ENCODE measurements at places on chromosomes 12 and 14. TPM values are rescaled to one million over a fixed set of nuclear protein-coding genes. Genes with fewer than 3 reads are reported as not detected.

The KLRF1 gene
- not detected for total RNA-seq

- no peak for DNase-seq
Measured at GRCh38 chr14:89851106-89851505, 103.4 kb downstream of the EFCAB11 start.

The SSPN gene
- not detected for total RNA-seq

GRCh38 chr14:49134940-49135339 is 451.2 kb downstream of the RPS29 start:
- DNase-seq, result no peak

DNA sequence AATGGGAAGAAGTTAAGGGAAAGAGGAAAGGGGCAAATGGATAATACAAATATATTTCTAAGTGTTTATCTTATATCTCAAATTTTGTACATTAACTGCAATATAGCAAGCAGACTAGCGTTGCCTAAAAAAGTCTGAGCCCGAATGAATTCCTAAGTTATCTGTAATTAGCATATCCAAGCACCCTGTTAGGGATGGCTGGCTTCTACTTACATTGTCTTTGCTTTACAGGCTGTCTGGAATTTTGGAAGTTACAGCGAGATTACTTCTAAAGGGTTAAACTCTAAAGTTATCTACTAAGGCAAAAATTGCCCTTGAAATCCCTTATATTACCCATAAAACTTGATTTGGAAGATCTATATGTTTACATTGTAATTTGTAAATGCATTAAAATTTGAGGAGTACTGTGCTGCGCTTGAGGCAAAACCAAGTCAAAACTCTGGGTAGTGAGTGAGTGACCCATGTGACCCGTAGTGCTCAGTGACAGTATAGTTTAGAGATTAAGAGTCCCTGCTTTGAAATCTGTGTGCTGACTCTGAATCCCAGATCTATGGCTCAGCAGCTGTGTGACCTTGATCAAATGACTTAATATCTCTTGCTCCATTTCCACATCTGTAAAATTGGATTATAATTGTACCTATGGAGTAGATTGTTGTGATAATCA is 17.3 kb upstream of the LIN7A start:
- no peak for DNase-seq

DNA sequence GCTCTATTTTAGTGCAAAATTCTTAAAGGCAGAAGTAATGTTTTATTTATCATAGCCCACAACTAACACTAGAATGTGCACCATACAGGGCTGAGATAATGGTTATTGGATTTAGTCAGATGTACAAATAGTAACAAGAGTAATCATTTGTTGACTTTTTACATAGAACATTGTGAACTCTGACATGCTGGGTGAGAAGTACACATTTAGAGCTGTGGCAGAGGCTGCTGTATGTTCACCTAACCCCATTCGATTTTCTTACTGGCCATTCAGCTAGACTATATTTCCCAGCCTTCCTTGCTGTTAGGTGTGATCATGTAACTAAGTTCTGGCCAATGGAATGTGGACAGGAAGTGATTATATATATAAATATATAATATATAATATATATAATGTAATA is 89.1 kb downstream of the DRAM1 start:
- DNase-seq, result no peak
